Endodermal cell (in vitro differentiated cells): ENCODE measurements at places on chromosomes 3 and 15. TPM values are rescaled to one million over a fixed set of nuclear protein-coding genes. Genes with fewer than 3 reads are reported as not detected.

DNA sequence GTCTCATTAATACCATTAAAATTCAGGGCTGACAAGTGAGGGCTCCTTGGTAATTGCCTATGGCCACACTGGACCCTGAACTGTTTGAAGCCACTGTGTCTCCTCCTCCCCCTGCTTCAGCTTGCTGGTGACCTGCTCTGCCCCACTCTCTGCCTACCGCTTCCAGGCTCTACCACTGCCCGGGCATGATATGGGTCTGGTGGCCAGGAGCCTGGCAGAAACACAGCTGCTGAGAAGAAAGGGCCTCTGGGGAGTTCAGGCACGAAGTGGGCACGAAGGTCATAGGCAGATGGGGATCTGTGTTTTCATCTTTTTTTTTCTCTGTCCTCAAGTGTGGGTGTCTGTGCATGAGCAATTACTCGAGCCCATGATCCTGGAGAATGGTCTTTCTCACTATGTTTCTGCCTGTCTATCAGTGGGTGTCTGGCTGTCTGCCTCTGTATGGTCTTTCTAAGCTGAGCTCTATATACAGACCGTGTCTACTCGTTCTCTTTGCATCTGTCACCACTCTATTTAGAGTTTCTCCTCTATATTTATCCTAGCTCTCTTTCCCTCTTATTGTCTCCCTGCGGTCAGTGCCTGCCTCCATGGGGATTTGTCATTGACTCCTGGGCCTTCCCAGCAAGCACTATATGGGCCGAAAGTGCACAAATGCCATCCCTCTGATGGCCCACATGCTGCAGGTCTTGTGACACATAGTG, 42.1 kb upstream of the EPHB1 start:
- no peak for DNase-seq

PCOLCE2 gene
- 11.5 to 18.3 TPM (median 17.0 TPM) in 3 replicates for total RNA-seq

- no peak for DNase-seq
Observed at GRCh38 chr3:38996193-38996592, 55.6 kb downstream of the SCN11A start.

ARHGEF26 gene
- total RNA-seq, result 9.3 and 10.1 TPM in 2 replicates

- DNase-seq, result no peak
Observed at GRCh38 chr3:172233474-172234277, 194.3 kb downstream of the FNDC3B start.

GRCh38 chr3:142987080-142987700, 14.2 kb upstream of the U2SURP start:
- no peak for DNase-seq

DNA sequence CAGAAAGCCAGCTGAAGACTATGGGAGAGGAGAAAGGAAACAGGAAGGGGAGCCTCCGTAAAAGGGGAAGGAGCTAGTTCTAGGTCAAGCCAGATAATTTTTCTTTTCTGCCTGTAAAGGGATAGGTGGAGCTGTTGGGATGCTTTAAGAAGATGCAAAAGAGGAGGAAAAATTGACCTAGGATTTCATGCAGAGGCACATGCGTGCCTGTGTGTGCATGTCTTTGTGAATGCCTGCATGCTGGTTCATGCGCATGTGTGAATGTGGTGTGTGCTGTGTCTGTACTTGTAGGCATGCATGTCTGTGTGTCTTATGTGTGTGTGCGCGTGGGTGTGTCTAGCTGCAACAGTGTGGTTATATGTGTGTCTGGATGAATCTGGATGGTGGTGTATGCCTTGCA, 27.3 kb downstream of the CCDC33 start:
- no peak for DNase-seq

- DNase-seq, result no peak
Observed at GRCh38 chr15:78059110-78059839, 18.2 kb downstream of the TBC1D2B start.

GPR149 gene
- total RNA-seq, result not detected in 2 replicates

FAM107A gene
- not detected in 2 replicates for total RNA-seq

VEPH1 gene
- 7.9 and 11.8 TPM in 2 replicates for total RNA-seq

FBXO40 gene
- not detected in 2 replicates for total RNA-seq

RBM5 gene
- 143 and 166 TPM in 2 replicates for total RNA-seq

CD86 gene
- total RNA-seq, result not detected in 2 replicates

- DNase-seq, result peak; percentile 17
Observed at GRCh38 chr3:197327701-197328100, 29.3 kb upstream of the DLG1 start.

- no peak for DNase-seq
Observed at GRCh38 chr15:75167588-75168350, 33.9 kb upstream of the C15orf39 start.
